Right renal pelvis (tissue), 4 donors: ENCODE measurements at places on chromosomes 5 and 9. TPM values are rescaled to one million over a fixed set of nuclear protein-coding genes. Genes with fewer than 3 reads are reported as not detected.

DNA sequence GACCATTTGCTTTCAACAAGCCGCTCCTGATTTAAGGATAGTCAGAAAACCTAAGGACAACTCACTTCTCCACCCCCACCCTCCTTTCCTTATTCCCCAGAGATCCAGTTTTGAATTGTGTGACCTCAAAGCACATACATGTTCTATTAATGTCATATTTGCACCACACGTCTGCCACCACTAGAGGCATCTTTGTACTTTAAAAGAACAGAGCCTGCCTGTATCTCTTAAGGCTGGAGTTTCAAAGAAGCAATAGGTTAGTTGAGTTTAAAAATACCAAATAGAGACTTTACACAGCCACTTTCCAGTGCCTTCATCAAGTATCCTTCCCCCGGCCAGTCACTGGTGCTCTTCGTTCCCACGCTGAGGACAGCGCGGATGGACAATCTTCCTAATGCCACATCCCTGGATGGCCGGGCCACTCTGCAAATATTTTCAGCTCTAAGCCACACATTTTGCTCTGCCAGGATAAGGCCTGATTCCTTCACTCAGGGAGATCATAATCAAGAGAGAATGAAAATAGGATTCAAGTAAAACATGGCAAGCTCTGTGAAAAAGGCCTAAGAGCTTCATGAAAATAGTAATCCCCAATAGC is 146.3 kb downstream of the SNCAIP start:
- DNase-seq: no peak

- no peak for DNase-seq
These were observed 325.6 kb downstream of the SLIT3 start for GRCh38 chr5:168975331-168975730.

- no peak for DNase-seq
These were observed 34.3 kb downstream of the MAP3K1 start for GRCh38 chr5:56849671-56850070.

- DNase-seq: no peak
These were observed 356.8 kb upstream of the KIF2A start for GRCh38 chr5:61949054-61949678.

- no peak for DNase-seq
These were observed 61.3 kb downstream of the ENC1 start for GRCh38 chr5:74579215-74579614.

DNA sequence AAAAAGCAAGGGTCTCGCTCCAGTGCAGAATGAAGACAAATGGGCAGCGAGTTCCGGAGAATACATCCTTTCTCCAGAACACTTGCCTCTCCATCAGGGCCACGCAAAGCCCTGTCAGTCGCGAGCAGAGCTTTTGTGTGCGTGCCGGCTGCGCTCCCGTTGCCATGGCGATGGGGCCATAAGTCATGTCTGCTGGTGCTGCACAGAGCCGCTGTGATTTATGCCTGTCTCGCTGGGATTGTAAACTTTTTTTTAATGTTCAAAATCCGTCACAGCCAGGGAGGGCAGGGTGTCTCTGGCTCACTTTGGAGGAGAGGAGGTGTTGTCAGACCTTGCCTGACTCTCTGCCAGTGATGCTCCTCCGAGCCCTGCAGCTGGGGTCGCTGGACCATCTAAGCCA is 272.7 kb downstream of the TRIM32 start:
- no peak for DNase-seq

DNA sequence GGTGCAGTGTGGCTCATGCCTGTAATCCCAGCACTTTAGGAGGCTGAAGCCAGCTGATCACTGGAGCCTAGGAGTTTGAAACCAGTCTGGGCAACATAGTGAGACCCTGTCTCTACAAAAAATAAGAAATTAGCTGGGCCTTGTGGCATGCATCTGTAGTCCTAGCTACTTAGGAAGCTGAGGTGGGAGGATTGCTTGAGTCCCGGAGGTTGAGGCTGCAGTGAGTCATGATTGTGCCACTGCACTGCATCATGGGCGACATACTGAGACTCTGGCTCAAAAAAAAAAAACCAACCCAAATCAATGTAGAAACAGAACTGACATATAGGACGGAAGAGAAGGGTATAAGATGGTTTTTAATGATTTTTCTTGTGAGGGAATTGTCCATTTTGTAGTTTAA is 27.7 kb downstream of the G3BP1 start:
- no peak for DNase-seq

GRCh38 chr5:113273948-113274347 is 160.8 kb downstream of the TSSK1B start:
- DNase-seq: no peak

DNA sequence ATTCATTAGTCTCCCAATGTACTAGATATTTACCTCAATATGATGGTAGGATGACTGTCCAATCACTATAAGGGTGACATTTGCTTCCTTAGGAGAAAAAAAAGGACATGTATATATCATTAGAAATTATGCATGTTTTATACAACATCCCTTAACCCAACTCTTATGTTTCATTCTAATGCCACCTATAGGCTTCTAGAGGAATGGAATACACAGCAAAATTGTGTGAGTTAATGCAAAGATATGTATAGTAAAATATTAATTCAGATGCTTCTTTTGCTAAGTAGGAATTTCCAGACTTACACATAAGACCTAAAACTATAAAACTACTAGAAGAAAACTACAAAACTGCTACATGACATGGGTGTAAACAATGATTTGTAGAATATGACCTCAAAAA is 3.5 kb downstream of the PRXL2C start:
- no peak for DNase-seq

The MGAT1 gene
- 91.9 TPM for polyA plus RNA-seq

The ELOVL7 gene
- 15.1 TPM for polyA plus RNA-seq

The ECM2 gene
- 23.6 TPM for polyA plus RNA-seq

The SCGB3A2 gene
- not detected for polyA plus RNA-seq

The GLRA1 gene
- not detected for polyA plus RNA-seq

The PCDHB5 gene
- polyA plus RNA-seq: 7.0 TPM
